Germinal center (tissue), 1 donor: ENCODE measurements at places on chromosomes 2 and 18.

DNA sequence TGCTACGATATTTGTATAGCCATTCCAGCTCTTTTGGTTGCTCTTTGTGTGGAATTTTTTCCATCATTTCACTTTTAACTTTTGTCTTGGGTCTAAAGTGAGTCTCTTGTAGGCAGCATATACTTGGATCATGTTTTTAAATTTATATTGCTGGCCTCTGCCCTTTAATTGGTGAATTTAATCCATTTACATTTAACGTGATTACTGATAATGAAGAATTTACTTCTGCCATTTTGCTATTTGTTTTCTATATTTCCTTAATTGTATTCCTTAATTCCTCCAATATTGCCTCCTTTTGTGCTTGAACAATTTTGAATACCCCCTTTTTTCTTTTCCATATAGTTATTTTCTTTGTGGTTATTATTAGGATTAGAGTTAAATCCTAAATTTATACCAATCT is 21.0 kb upstream of the ADNP2 start:
- no peak for DNase-seq

DNA sequence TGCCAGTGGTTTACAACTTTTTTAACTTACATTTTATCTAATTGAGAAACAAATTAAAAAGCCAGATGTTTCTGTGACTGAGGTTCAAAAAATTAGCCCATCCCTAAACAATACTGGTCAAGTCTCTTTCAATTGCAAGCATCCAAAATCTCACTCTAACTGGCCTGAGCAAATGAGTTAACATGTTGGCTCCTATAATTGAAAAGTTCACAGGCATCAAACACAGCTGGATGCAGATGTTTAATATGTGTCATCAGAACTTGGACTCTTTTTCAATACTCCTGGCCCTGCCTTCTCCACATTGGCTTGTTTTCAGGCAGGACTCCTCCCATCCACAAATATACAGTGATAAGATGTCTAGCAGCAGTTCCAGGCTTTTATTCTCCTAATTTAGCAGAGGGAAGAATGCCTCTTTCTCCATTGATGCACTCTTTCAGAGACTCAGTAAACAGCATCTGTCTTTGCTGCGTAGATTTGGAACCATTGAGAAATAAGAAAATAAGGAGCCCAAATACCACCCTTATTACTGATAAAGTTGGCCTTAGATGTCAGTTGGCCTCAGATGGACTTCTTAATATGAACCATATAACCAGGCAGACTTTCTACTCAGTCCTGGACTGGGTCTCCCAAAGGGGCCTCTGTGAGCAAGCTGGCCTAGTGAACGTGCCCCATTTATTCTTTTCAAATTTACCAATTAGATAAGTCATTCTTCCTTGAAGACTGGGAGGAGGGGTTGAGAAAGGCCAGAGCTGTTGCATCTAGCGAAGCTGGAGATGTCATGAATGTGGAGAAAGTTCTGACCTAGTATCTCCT is 30.4 kb upstream of the FN1 start:
- DNase-seq, result no peak

GRCh38 chr2:62335612-62336011 is 139.7 kb downstream of the B3GNT2 start:
- DNase-seq, result no peak

DNA sequence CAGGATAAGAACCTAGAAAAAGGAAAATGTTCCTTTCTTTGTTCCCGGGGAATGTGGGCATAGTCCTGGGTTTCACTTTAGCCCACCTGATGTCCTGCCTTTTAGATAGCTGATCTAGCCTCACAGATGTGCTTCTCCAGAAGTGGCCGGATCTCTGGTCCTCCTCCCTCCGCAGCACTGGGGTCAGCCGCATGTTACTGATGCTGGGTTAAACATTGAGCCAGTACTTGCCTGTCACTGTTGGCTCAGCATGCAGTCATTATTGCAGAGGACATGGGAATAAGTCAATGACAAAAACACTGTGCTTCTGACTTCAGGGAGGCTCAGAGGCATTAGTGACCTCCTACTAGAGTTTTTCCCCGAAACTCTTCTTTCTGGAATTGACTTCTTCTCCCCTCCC is 27.6 kb downstream of the NCK2 start:
- no peak for DNase-seq

- no peak for DNase-seq
These were observed 29.2 kb downstream of the HDHD2 start for GRCh38 chr18:47121146-47121545.

DNA sequence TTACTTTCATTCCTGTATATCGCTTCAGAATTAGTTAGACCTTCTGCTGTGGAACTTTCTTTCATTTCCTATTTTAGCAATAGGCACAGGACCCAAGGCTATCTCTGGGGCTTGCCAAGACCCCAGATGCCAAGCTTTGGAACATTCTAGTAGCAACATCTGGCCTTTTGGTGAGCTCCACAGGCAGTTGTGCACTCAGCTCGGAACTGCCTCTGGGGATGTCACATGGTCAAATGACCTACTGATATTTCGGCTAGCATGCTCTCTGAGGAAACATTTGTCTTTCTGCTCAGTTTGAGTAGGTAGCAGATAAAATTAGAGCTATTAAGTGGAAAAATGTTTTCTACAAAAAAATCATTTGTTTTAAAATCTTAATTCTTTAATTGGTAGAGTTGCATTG is 76.6 kb upstream of the ITGA4 start:
- no peak for DNase-seq

DNA sequence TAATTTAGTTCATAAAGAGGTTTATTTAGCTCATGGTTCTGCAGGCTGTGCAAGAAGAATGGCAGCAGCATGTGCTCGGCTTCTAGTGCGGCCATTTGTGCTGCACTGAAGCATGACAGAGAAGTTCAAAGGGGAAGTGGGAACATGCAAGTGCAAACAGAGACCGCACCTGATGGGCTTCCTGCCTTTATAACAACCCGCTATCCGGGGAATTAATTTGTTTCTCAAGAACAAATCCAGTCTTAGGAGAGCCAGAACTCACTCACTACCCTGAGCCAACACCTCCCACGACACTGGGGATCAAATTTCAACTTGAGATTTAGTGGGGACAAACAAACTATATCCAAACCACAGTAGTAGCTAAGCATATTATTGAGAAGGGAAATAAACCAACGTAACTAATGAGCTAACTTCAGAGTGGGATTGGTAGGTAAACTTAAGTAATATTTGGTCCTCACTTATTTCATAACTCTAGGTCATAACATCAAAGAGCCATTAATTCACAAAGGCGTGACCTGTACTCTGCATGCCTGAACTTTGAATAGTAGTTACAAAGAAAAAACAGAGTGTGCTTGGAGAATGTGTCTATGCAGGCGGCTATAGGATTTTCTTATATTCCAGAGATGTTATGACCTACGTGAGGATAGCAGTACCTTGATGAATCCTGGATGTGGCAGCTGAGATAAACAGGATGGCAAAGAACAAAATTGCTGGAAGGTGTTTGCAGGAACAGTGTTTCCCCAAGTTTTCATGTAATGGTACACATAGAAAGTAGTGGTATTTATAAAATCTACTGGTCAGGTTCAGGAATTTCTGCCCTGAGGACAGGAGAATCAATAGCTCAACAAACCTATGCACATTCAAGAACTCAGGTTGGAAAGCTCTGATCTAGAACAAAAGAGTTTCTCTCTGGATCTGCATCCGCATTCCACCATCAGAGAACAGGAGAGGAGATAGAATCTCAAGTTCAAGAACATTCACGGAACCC is 845.9 kb upstream of the ID2 start:
- DNase-seq, result peak; percentile 69

DNA sequence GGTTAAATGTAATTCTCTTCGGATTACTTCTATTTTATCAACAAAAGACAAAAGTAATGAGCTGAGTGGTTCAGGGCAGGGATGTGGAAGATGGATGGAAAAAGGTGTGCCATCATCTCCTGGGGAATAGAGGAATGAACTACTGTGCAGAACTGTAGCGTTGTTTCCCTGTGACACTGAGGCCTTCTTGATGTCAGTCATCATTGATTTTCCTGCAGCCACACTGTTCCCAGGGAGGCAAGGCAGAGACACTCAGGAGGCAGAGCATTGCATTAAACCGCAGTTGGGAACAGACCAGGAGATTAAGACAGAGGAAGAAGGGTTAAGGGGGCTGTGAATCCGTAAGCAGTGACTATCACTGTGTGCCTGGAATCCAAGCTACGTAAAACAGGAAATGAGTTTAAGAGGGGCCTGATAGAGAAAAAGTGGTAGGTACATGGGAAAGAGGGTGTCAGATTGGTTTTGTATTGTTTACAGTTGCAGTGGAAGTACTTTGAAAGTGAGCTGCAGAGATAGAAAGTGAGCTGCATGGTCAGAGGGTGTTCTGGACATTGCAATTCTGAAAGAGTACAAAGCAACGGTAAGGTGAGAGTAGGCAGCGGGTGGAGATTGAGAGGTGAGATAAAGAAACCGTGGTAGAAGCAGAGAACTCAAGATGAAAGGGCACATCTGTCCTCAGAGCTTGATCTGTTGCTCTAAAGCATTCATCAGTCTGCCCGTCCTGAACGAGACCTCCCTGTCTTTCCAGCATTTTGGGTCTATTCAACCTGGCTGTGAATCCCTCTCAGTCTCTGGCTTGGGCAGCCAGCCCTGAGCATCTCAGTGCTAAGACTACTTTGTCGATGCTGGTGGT is 793.4 kb upstream of the CELF4 start:
- DNase-seq, result no peak

DNA sequence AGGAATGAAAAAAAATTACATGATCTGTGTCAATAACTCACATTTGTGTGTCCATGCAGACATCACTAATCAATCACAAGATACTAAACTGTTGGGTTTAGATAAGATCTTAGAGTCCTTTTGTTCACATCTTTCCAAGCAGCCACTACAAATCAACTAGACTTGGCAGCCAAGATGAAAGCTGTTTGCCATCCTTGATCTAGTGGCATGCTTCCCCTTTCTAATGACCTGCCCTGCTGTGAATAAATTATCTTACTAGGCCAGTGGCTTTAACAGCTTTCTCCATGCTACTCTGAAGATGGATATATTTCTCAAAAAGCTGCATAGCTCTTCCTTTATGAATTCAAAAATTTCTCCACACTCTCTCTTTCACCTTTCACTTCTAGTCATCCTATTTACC is 1338.0 kb upstream of the ACVR2A start:
- no peak for DNase-seq
